ENCODE measurements at places on chromosomes 3 and 15.
A peak's percentile ranks its signal among the peaks of the same experiment; 100 is the strongest.

- peak; percentile 83 for DNase-seq
These were observed 73.8 kb upstream of the HEG1 start for GRCh38 chr3:125129512-125129997.

DNA sequence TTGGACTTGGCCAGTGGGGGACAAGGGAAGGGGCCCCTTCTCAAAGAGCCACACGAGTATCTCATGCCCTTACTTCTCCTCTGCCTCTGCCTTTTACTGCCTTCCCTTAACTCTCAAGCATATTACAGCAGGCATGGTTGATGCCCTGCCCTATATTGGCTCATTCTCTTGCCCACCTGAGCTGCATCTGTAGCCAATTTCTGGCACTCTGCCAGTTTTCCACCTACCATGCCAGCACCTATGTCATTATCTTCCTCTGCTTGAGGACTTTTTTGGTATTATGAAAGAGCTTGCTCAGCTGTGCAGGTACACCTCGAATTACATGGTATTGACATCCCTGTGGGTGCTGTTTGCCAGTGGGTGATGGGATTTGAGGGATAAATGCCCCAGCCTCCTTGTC lies 181.8 kb downstream of the OXSM start:
- no peak for DNase-seq

DNA sequence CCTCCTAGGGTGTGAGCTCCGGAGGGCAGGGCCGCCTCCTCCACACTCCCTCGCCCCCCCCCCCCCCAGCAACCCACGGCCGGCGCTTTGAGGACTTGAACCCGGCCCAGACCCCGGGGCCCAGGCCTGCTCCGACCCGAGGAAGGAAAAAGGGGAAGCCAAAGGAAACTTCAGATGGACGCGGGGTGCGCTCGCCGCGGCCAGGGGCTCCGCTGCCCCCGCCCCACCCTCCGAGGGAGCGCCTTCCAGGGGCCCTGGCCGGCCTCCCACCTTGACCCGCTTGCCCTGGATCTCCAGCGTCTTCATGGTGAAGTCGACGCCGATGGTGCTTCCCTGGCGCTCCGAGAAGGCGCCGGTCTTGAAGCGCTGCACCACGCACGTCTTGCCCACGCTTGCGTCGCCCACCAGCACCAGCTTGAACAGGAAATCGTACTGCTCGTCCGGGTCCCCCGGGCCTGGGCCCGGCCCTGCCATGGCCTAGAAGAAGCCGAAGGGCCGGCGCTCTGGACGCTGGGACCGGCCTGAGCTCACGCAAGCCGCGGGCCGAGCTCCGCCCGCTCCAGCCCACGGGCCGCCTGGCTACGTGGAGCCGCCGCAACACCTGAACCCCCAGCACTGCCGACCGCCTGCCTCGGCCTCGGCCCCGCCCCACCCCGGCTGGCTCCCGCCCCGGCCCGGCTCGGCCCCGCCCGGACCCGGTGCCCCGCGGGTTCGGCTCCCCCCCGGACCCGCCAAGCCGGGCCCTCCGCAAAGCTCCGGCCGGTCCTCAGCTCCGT lies 400 bp downstream of the RAB43 start:
- no peak for DNase-seq

- DNase-seq: no peak
These were observed 142.3 kb downstream of the PDCD6IP start for GRCh38 chr3:33940736-33941135.

- no peak for DNase-seq
These were observed 10.9 kb downstream of the TLNRD1 start for GRCh38 chr15:81011593-81011992.

GRCh38 chr15:68729789-68730411 lies 90.8 kb downstream of the ANP32A start:
- DNase-seq: peak; percentile 23

DNA sequence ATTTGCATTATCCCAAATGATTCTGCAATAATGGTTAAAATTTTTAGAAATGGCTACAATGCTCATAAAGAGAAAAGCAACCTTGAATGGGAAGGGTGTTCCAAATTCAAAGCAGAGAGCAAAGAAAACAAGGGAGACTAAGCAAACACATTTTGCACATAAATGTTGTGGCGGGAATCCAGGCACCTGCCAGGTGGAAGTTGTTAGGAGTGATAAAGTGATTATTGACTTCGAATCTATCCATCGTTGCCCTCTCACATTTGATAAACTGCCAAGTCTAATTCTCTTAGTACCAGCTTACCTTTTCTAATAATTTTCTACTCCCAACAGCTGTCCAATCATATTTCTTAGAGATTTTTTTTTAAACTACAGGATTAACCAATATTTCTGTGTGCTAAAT lies 244.5 kb downstream of the CACNA2D3 start:
- DNase-seq: no peak

DNA sequence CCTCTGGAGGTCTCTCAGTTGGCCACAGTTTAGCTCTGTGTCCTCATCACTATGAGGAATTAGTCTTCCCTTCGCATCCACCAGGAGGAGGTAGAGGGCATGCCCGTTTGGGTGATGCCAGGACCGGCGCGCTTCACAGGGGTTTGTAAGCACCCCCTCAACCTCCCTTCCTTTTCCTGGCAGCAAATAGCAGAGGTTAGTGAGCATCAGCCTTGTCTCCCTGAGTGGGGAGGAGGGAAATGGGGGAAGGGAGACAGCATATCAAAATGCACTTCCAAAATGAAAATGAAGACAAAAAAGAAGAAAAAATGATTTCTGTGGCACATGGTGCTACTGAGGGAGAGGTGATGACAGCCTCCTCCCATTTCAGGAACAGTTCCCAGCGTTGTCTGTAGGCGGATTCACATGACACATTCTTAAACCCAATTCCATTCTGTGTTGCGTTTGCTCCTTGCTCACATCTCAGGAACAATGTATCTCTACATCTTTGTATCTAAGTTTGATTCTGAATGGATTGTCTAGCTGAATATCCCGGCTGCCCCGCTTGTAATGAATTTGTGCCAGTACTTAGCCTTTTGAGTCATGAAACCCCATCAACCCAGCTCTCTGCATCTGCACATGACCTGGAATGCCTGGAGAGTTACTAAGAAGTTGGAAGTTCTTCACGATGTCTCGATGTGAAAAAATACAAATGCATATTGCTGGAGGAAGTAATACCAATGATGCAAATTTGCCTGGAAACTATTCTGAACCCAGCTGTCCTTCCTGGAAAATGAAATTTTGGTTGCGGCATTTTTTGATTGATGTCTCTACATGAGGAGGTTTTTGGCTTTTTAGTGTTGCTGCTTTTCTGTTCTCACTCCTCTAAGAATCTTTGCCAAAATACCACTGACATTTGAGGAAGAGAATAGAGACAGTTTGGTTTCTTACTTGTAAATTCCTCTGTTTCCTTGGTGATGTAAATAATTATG lies 45.2 kb downstream of the TYRO3 start:
- peak; percentile 88 for DNase-seq

DNA sequence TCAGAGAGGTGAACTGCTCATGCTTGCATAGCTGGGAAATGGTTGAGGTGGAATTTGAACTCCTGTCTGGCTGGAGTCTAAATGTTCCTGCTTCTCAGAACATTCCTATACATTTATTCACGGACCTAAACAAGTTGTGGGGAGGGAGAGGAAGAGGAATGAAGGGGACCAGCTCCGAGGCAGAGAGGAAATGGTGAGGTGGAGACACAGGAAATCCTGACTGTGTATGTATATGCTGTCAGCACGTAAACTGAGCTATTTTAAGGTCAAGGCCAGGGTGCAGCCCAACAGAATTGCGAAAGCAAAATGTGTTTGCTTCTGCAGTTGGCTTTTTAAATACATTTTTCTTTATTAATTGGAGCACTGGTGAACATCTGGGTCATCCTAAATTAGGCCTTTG lies 74.1 kb upstream of the POMGNT2 start:
- no peak for DNase-seq

- DNase-seq: no peak
These were observed 229.0 kb downstream of the EPHA6 start for GRCh38 chr3:97043411-97043810.

DNA sequence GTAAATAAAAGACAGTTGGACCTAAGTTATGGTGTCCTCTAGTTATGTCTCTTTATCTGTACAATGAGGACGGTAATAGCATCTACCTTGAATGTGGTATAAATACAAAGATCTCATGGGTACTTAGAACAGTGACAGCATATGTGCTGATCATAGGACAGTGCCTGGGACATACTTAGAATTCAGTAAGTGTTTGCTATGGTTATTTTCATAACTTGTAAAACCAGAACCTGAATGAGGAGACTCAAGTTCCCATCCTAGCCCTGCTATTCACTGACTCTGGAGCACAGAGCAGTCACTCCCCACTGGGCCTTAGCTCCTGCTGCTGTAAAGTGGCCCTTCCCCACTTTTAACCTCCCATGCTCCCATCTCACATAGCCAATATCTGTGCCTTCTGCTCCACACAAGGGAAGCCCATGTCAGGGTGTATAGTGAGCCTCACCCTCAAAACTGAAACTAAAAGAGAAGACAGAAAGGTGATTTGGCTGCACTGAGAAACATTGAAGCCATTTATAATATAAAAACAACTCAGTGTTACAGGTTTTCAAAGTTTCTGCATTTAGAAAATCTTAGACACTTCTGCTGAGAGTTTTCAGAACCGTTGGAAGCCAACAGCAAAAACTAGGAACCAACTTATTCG lies 225.4 kb upstream of the UBE2E2 start:
- no peak for DNase-seq

DNA sequence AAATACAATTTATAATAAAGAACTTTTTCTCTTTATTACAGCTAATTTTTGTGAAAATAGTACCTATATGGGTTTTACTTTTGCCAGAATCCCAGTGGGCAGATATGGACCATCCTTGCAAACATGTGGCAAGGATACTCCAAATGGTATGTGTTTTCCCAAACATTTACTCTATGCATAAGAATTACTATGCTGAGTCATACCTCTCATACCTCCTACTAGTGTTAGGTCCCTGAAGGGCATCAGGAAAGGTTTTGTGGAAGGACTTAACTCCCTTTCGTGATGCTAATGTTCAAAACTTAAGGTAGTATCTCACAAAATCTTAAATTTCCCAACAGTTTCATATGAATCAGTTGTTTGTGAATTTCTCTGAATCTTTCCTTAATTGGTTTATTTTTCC lies 21.3 kb downstream of the ADGRG7 start:
- no peak for DNase-seq

DNA sequence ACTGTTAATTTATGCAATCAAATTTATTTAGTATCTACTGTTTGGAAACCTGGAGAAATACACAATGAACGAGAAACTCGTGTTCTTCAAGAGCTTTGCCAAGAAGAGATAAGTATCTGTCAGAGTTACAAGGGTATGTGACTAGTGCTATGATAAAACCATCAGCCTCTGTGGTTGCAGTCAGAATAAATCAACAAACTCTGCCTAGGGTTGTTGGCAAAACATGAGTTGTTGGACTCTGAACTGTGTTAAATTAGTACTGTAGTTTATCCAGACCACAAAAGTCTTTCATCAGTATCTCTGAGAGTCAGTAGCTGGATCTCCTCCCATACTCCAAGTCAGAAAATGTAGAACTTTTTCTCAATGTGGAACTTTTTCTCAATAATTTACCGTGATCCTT lies 918.4 kb downstream of the NAALADL2 start:
- no peak for DNase-seq

All from Ammon's horn (tissue), 1 donor.